Spinal cord (tissue), 10 donors: ENCODE measurements at places on chromosomes 2 and 18. TPM values are rescaled to one million over a fixed set of nuclear protein-coding genes. Genes with fewer than 3 reads are reported as not detected.

DNA sequence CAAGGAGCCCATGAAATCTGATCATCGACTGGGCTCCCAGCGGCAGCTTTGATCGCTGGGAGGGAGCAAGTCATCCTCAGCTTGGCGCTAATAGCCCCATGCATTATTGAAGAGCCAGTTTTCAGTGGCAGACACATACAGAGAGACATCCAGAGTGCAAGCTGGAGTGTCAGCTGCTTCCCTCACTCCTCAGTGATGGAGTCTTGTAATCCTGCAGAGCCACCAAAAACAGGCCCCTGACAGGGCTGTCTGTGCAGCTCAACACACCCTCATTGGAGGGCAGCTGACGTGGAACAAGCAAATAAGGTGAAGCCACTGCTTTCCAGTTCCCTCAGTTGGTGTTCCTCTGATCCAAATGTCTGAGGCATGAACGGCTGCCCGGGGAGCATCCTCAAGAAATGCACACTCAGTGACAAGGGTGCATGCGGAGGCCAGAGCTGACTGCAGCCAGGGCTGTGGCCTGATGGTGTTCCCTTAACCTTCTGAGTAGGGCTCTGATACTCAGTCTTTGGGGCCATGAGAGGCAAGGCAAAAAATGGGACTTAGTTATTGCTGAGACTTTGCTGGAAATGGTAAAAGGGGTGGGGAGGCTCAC is 97.4 kb downstream of the RHOB start:
- H3K4me3 ChIP-seq = no peak overlapping the region
- H3K27me3 ChIP-seq = no peaks in the 10 kb centered on the region
- H3K27ac ChIP-seq = peak overlapping the region; percentile 36
- H3K36me3 ChIP-seq = no peaks in the 10 kb centered on the region
- peaks cover 34% of the 10 kb centered on the region for H3K4me1 ChIP-seq

GRCh38 chr2:46862514-46862913 is 53.1 kb downstream of the MCFD2 start:
- H3K4me3 ChIP-seq = no peak overlapping the region
- DNase-seq = no peak
- H3K27ac ChIP-seq = no peak overlapping the region
- no peaks in the 10 kb centered on the region for H3K36me3 ChIP-seq
- H3K27me3 ChIP-seq = peaks cover 2% of the 10 kb centered on the region
- peaks cover 10% of the 10 kb centered on the region for H3K4me1 ChIP-seq

The MC4R gene
- 4.3 TPM for polyA plus RNA-seq

The IL1F10 gene
- not detected for polyA plus RNA-seq

GRCh38 chr2:99695944-99696253 is 206.1 kb upstream of the REV1 start:
- no peaks in the 10 kb centered on the region for H3K27me3 ChIP-seq
- H3K36me3 ChIP-seq = peaks cover 7% of the 10 kb centered on the region
- no peak overlapping the region for H3K4me3 ChIP-seq
- peaks cover 9% of the 10 kb centered on the region for H3K4me1 ChIP-seq
- H3K27ac ChIP-seq = no peak overlapping the region

- DNase-seq = no peak
- H3K4me1 ChIP-seq = no peaks in the 10 kb centered on the region
- H3K27ac ChIP-seq = no peak overlapping the region
- peaks cover 4% of the 10 kb centered on the region for H3K36me3 ChIP-seq
- no peak overlapping the region for H3K4me3 ChIP-seq
- H3K27me3 ChIP-seq = no peaks in the 10 kb centered on the region
These were observed 63.7 kb downstream of the ROCK2 start for GRCh38 chr2:11280713-11281112.

- H3K36me3 ChIP-seq = no peaks in the 10 kb centered on the region
- no peak overlapping the region for H3K27ac ChIP-seq
- no peak for DNase-seq
- H3K27me3 ChIP-seq = no peaks in the 10 kb centered on the region
- no peak overlapping the region for H3K4me3 ChIP-seq
- H3K4me1 ChIP-seq = no peaks in the 10 kb centered on the region
These were observed 165.9 kb upstream of the ID2 start for GRCh38 chr2:8515864-8516533.

GRCh38 chr2:174106736-174107135 is 141.6 kb upstream of the SP3 start:
- no peak for DNase-seq
- no peaks in the 10 kb centered on the region for H3K27me3 ChIP-seq
- H3K4me3 ChIP-seq = no peak overlapping the region
- H3K4me1 ChIP-seq = no peaks in the 10 kb centered on the region

The MROH2A gene
- 0.12 TPM for polyA plus RNA-seq

- no peaks in the 10 kb centered on the region for H3K4me1 ChIP-seq
- DNase-seq = no peak
- H3K27ac ChIP-seq = no peak overlapping the region
- H3K4me3 ChIP-seq = no peak overlapping the region
- no peaks in the 10 kb centered on the region for H3K36me3 ChIP-seq
These were observed 30.2 kb upstream of the ITPRID2 start for GRCh38 chr2:181861379-181861778.

DNA sequence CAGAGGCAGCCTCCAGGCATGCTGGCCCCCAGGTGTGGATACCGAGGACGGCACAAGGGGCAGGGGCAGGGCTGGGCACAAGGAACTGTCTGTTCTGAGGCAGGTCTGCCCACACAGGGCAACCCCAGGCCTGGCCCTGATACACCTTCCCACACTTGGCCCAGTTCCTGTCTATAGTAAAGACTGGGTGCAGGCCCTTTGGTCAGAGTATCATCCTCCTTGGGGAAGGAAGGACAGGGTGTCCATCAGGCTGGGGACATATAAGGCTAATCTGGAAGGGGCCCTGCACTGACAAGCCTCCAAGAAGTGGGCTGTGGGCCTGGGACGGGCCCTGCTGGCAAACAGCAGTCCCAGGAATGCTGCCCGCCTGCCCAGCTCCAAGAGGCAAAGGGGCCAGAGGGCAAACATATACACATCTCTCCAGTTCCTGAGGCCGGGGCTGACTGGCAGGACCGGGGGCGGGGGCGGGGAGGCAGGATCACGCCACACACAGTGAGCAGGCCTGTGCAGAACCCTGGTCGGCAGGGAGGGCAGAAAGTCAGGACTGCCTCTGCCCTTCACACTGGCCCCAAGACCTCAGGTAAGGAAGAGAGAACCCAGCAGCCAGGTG is 18.9 kb downstream of the SDC1 start:
- DNase-seq = no peak
- no peaks in the 10 kb centered on the region for H3K27me3 ChIP-seq
- peaks cover 30% of the 10 kb centered on the region for H3K36me3 ChIP-seq
- no peak overlapping the region for H3K27ac ChIP-seq
- H3K4me3 ChIP-seq = no peak overlapping the region

GRCh38 chr18:42394238-42394637 is 439.2 kb downstream of the PIK3C3 start:
- no peaks in the 10 kb centered on the region for H3K36me3 ChIP-seq
- DNase-seq = no peak
- no peak overlapping the region for H3K27ac ChIP-seq
- no peaks in the 10 kb centered on the region for H3K27me3 ChIP-seq
- no peak overlapping the region for H3K4me3 ChIP-seq

DNA sequence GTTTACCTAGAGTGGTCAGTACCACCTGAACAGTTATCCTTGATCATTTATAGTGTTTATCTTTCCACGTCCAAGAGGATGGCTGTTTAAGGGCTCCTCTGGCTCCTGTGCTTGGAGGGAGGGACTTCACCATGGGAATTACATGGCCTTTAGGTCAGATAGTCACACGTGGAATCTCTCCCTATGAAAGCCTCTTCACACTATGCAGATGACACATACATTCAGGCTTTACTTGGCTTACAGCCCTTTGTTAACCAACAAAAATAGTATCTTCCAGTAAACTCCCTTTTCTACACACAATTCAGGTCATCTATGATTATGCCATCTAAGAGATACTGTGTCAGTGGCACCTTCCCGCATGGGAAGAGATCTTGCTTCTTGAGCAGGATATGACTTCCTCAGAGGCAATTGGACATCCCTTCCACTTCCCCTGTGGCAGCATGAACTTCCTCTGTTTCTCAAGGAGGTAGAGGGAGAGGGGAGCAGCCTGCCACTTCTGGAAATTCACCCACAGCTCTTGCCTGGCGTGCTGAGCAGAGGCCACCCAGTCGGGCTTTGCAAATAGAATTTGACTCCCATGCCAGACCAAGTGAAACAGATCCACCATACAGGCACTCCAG is 53.5 kb downstream of the COLEC12 start:
- H3K36me3 ChIP-seq = no peaks in the 10 kb centered on the region
- no peak overlapping the region for H3K4me3 ChIP-seq
- DNase-seq = no peak
- no peaks in the 10 kb centered on the region for H3K27me3 ChIP-seq
- H3K4me1 ChIP-seq = peaks cover 7% of the 10 kb centered on the region

DNA sequence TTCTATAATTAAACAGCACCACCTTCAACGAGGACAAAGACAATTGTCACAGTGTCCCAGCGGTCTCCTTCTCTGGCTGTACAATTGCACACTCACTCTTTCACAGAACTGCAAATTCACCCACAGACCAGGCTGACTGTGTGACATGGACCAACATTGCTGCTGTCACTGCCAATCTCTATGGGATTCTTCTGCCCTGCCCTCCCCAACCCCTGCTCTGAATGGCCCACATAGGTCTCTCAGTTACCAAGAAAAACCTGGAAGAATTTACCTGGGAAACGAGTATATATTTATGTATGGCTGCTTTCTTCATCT is 26.5 kb downstream of the LRRC30 start:
- peak; percentile 57 for DNase-seq
- no peak overlapping the region for H3K4me3 ChIP-seq
- no peaks in the 10 kb centered on the region for H3K36me3 ChIP-seq
- H3K27me3 ChIP-seq = no peaks in the 10 kb centered on the region
- H3K27ac ChIP-seq = no peak overlapping the region
- H3K4me1 ChIP-seq = peaks cover 7% of the 10 kb centered on the region

The VWA3B gene
- polyA plus RNA-seq = 2.4 TPM

- no peaks in the 10 kb centered on the region for H3K36me3 ChIP-seq
- peak; percentile 10 for DNase-seq
- H3K27me3 ChIP-seq = no peaks in the 10 kb centered on the region
- H3K4me1 ChIP-seq = no peaks in the 10 kb centered on the region
These were observed 24.0 kb downstream of the SERPINB7 start for GRCh38 chr18:63799189-63799588.

- no peak overlapping the region for H3K4me3 ChIP-seq
- H3K36me3 ChIP-seq = peaks cover 7% of the 10 kb centered on the region
- DNase-seq = no peak
- H3K27me3 ChIP-seq = no peaks in the 10 kb centered on the region
- no peak overlapping the region for H3K27ac ChIP-seq
- H3K4me1 ChIP-seq = peaks cover 3% of the 10 kb centered on the region
These were observed 167.9 kb downstream of the MGAT5 start for GRCh38 chr2:134421556-134422328.

GRCh38 chr18:47604021-47604420 is 326.4 kb downstream of the SMAD2 start:
- H3K36me3 ChIP-seq = no peaks in the 10 kb centered on the region
- peaks cover 20% of the 10 kb centered on the region for H3K4me1 ChIP-seq
- H3K4me3 ChIP-seq = no peak overlapping the region
- DNase-seq = no peak
- peaks cover 2% of the 10 kb centered on the region for H3K27me3 ChIP-seq

- H3K36me3 ChIP-seq = no peaks in the 10 kb centered on the region
- no peaks in the 10 kb centered on the region for H3K4me1 ChIP-seq
- no peak overlapping the region for H3K4me3 ChIP-seq
- no peak for DNase-seq
- no peak overlapping the region for H3K27ac ChIP-seq
These were observed 184.7 kb downstream of the SATB2 start for GRCh38 chr2:199273042-199273511.

- H3K27me3 ChIP-seq = peaks cover 64% of the 10 kb centered on the region
- peaks cover 37% of the 10 kb centered on the region for H3K4me1 ChIP-seq
- H3K27ac ChIP-seq = no peak overlapping the region
- no peaks in the 10 kb centered on the region for H3K36me3 ChIP-seq
- DNase-seq = no peak
These were observed 3.0 kb downstream of the SP5 start for GRCh38 chr2:170717991-170718589.

The SPP2 gene
- polyA plus RNA-seq = 0.51 TPM

- no peaks in the 10 kb centered on the region for H3K36me3 ChIP-seq
- H3K27ac ChIP-seq = no peak overlapping the region
- DNase-seq = no peak
- H3K4me3 ChIP-seq = no peak overlapping the region
- H3K4me1 ChIP-seq = no peaks in the 10 kb centered on the region
These were observed 190.5 kb upstream of the SKOR2 start for GRCh38 chr18:47441914-47442313.

The FRZB gene
- polyA plus RNA-seq = 32.0 TPM

The LRRTM4 gene
- 12.7 TPM for polyA plus RNA-seq

The ARMC9 gene
- 14.4 TPM for polyA plus RNA-seq

- no peak overlapping the region for H3K4me3 ChIP-seq
- no peaks in the 10 kb centered on the region for H3K27me3 ChIP-seq
- H3K4me1 ChIP-seq = no peaks in the 10 kb centered on the region
- H3K36me3 ChIP-seq = no peaks in the 10 kb centered on the region
- no peak overlapping the region for H3K27ac ChIP-seq
These were observed 82.6 kb upstream of the TNP1 start for GRCh38 chr2:216942465-216942864.

DNA sequence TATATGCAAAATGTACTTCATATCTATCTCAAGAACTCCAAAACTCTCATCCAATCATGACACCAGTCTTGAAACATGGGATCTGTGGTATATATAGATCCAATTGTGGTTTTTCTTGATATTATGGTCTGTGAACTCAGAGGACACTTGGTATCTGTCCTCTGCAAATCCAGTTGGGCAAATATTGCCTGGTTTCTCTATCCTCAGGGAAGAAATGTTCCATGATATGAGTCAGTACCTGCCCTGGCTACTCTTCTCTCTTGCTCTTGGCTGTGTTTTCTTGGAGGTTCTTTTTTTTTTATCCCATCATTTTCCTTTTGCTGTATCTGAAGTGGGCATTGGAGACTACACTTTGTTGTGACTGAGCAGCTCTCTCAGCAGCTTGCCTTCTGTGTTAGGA is 10.9 kb downstream of the NBEAL1 start:
- H3K36me3 ChIP-seq = no peaks in the 10 kb centered on the region
- no peak overlapping the region for H3K4me3 ChIP-seq
- DNase-seq = no peak
- H3K27me3 ChIP-seq = no peaks in the 10 kb centered on the region
- no peaks in the 10 kb centered on the region for H3K4me1 ChIP-seq

DNA sequence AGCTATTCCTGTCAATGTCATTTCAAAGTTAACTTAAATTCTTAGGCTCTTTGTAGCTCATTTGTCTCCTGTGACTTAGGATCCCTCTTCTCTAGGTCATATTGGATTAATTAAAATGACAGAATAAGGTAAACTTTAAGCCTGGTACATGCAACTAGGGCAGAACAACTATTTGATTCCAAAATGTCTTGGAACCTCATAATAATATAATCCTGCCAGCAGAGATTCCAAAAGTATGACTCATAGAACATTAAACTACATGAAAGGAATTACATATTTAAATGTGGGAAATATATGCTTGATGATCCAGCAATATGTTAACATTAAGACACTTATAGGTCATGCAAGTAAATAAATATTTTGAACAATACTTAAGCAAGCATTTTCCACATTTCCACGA is 63.3 kb downstream of the COL3A1 start:
- H3K27ac ChIP-seq = no peak overlapping the region
- H3K27me3 ChIP-seq = no peaks in the 10 kb centered on the region
- DNase-seq = no peak
- H3K4me3 ChIP-seq = no peak overlapping the region
